ENCODE measurements at places on chromosomes 12 and 14. TPM values are rescaled to one million over a fixed set of nuclear protein-coding genes. Genes with fewer than 3 reads are reported as not detected.

Gene GNB3
- 3.4 TPM for total RNA-seq

Gene CLEC2A
- not detected for total RNA-seq

Gene RGS6
- total RNA-seq = not detected

Gene CDCA3
- 1.1 TPM for total RNA-seq

Gene CLEC1A
- total RNA-seq = not detected

Gene FBRSL1
- 82.1 TPM for total RNA-seq

Gene TRMT61A
- 20.3 TPM for total RNA-seq

Gene GPR68
- total RNA-seq = 10.0 TPM

Gene C12orf54
- total RNA-seq = not detected

Gene PLEK2
- 3.5 TPM for total RNA-seq

GRCh38 chr12:124143726-124144125 is 151.2 kb upstream of the RFLNA start:
- no peak overlapping the region for H3K4me3 ChIP-seq
- H3K27me3 ChIP-seq = peaks cover 14% of the 10 kb centered on the region
- H3K27ac ChIP-seq = no peak overlapping the region
- H3K4me1 ChIP-seq = no peaks in the 10 kb centered on the region

- no peaks in the 10 kb centered on the region for H3K27me3 ChIP-seq
- H3K27ac ChIP-seq = no peak overlapping the region
- H3K4me3 ChIP-seq = no peak overlapping the region
- no peaks in the 10 kb centered on the region for H3K4me1 ChIP-seq
- no peaks in the 10 kb centered on the region for H3K36me3 ChIP-seq
These were observed 212.7 kb downstream of the PHLDA1 start for GRCh38 chr12:75818863-75819262.

DNA sequence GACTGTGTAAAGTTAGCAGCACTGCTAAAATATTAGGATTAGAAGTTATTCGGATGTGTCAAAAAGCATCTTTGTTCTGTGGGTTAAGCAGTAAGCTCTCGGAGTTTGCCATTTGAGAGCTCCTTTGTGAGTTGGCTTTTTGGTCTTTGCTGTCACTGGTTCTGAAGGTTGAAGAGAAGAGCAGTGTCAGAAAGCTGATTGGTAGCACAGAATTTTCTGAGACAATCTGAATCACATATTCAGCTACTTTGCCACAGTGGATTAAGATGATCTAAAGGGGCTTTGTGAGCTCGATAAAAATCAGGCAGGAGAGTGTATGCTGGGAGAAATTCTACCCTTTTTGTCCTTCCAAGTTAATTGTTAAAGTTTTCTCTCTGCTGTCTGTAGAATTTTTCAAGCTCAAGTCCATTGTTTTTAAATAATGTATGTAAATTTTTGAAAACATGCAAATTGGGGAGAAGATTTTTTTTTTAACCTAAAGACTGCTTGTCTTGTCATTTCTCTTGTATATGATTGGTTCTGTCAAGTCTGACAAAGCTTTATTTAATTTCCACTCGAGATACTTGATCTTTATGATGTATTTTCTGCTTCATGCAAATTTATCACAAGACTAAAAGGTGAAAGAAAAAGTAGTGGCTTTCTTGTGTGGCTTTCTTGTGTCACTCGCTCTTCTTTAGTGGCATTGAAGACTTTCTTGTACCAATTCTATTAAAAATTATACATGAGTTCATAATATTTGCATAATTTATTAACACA is 307.3 kb downstream of the EGLN3 start:
- H3K36me3 ChIP-seq = no peaks in the 10 kb centered on the region
- no peaks in the 10 kb centered on the region for H3K4me1 ChIP-seq
- no peak overlapping the region for H3K4me3 ChIP-seq
- no peak for DNase-seq
- H3K27me3 ChIP-seq = no peaks in the 10 kb centered on the region

- H3K36me3 ChIP-seq = no peaks in the 10 kb centered on the region
- H3K27me3 ChIP-seq = no peaks in the 10 kb centered on the region
- DNase-seq = no peak
- no peak overlapping the region for H3K27ac ChIP-seq
- no peaks in the 10 kb centered on the region for H3K4me1 ChIP-seq
These were observed 102.2 kb downstream of the TTC6 start for GRCh38 chr14:37697489-37698121.

DNA sequence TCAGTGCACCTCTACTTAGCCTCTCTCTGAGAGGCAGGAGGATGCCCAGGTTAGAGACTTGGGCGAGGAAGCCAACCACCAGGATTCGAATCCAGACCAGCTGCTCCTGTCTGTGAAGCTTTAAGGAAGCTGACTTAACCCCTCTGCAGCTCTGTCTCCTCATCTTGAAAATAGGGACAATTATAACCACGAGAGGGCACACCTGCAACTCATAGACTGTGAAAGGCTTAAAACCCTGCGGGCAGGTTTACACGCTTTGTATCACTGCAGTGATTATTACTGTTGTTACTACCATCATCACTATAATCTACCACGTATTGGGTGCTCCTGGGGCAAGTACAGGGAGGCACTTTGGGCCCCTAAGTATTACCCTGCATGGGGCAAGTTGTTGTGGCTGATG is 379.8 kb downstream of the VRK1 start:
- peaks cover 7% of the 10 kb centered on the region for H3K27me3 ChIP-seq
- DNase-seq = peak; percentile 13
- peaks cover 3% of the 10 kb centered on the region for H3K4me1 ChIP-seq
- no peak overlapping the region for H3K27ac ChIP-seq
- no peak overlapping the region for H3K4me3 ChIP-seq

- H3K4me3 ChIP-seq = no peak overlapping the region
- no peak for DNase-seq
- H3K36me3 ChIP-seq = no peaks in the 10 kb centered on the region
- H3K27me3 ChIP-seq = peaks cover 42% of the 10 kb centered on the region
These were observed 4.4 kb downstream of the WSCD2 start for GRCh38 chr12:108133482-108133881.

- DNase-seq = no peak
- H3K27ac ChIP-seq = no peak overlapping the region
- no peak overlapping the region for H3K4me3 ChIP-seq
- H3K36me3 ChIP-seq = no peaks in the 10 kb centered on the region
- H3K27me3 ChIP-seq = no peaks in the 10 kb centered on the region
These were observed 83.5 kb downstream of the CAND1 start for GRCh38 chr12:67352682-67353081.

GRCh38 chr12:70571705-70572268 is 65.4 kb downstream of the PTPRB start:
- H3K36me3 ChIP-seq = no peaks in the 10 kb centered on the region
- no peak for DNase-seq
- H3K4me3 ChIP-seq = no peak overlapping the region
- H3K27me3 ChIP-seq = peaks cover 2% of the 10 kb centered on the region
- no peak overlapping the region for H3K27ac ChIP-seq

DNA sequence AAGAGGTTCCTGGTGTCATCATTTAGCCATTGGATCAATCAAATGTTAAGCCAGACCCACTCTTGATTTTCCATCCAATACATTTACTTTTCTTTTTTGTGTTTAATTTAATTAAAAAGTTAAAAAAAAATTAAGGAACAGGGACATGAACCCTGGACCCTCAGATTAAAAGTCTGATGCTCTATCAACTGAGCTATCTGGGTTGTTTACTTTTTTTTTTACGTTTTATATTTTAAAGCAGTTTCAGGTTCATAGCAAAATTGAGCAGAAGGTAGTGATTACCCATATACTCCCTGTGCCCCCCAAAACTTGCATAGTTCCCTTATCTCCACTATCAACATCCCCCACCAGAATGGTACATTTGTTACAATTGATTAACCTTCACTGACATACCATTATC is 3.0 kb upstream of the ACOT4 start:
- H3K27me3 ChIP-seq = no peaks in the 10 kb centered on the region
- H3K4me1 ChIP-seq = peaks cover 11% of the 10 kb centered on the region
- H3K36me3 ChIP-seq = no peaks in the 10 kb centered on the region
- no peak overlapping the region for H3K27ac ChIP-seq

GRCh38 chr12:52125476-52125900 is 46.0 kb downstream of the SMIM41 start:
- H3K4me3 ChIP-seq = no peak overlapping the region
- H3K27me3 ChIP-seq = no peaks in the 10 kb centered on the region
- no peaks in the 10 kb centered on the region for H3K36me3 ChIP-seq
- H3K4me1 ChIP-seq = no peaks in the 10 kb centered on the region

- H3K27me3 ChIP-seq = no peaks in the 10 kb centered on the region
- peak overlapping the region; percentile 80 for H3K4me3 ChIP-seq
- H3K4me1 ChIP-seq = peaks cover 3% of the 10 kb centered on the region
- peak overlapping the region; percentile 71 for H3K27ac ChIP-seq
- no peaks in the 10 kb centered on the region for H3K36me3 ChIP-seq
- DNase-seq = no peak
These were observed 696 bp upstream of the GPHN start for GRCh38 chr14:66507181-66507721.

Data from T-cell (primary cell).